ENCODE measurements at places on chromosomes 2 and 18. TPM values are rescaled to one million over a fixed set of nuclear protein-coding genes. Genes with fewer than 3 reads are reported as not detected.

The RNF152 gene
- 1.0 TPM for total RNA-seq

- no peak overlapping the region for H3K27ac ChIP-seq
- DNase-seq, result no peak
- H3K4me1 ChIP-seq, result no peaks in the 10 kb centered on the region
- no peaks in the 10 kb centered on the region for H3K36me3 ChIP-seq
- no peaks in the 10 kb centered on the region for H3K27me3 ChIP-seq
- no peak overlapping the region for H3K4me3 ChIP-seq
These were observed 253.4 kb downstream of the TMX3 start for GRCh38 chr18:68461481-68462018.

DNA sequence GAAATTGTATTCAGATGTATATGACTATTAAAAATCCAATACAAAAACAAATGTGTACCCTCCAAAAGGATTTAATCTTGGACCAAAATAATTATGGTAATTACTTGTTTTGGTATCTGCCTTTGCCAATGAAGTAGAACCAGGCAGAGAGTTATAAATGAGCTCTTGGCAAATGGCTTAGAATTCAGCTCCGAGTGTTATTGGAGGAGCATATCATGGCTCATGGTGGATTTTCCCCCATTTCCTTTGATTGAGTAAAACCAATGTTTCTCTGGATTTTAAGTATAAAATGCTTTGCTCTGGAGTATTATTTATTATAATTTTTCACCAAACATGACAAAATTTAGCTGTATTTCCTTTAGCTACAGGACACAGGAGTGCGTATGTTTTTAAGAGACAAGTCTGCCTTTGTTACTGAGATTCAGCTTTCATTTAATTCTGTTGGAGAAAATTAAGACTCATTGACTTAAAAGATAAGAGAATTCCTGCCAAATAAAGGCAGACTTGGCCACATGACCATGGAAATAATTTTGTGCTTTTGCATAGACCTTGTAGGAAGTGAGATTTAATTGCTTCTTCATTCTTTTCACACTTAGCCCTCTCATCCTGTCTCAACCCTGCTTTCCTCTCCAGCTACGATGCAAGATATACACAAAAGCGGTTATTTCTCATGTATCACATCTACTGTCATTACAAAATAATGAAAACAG lies 281.0 kb upstream of the SOX11 start:
- no peaks in the 10 kb centered on the region for H3K27me3 ChIP-seq
- H3K4me3 ChIP-seq, result no peak overlapping the region
- no peak overlapping the region for H3K27ac ChIP-seq
- DNase-seq, result no peak

GRCh38 chr2:95381212-95382191 lies 21.0 kb upstream of the FAHD2A start:
- no peaks in the 10 kb centered on the region for H3K4me1 ChIP-seq
- H3K27me3 ChIP-seq, result no peaks in the 10 kb centered on the region

- no peak for DNase-seq
- H3K36me3 ChIP-seq, result no peaks in the 10 kb centered on the region
- no peak overlapping the region for H3K27ac ChIP-seq
- H3K4me1 ChIP-seq, result no peaks in the 10 kb centered on the region
- no peak overlapping the region for H3K4me3 ChIP-seq
- H3K27me3 ChIP-seq, result no peaks in the 10 kb centered on the region
These were observed 134.5 kb downstream of the NEDD4L start for GRCh38 chr18:58178511-58178910.

All from CD4-positive, alpha-beta T cell (primary cell).